Testis (tissue), 5 donors: ENCODE measurements at places on chromosomes 12 and 14. TPM values are rescaled to one million over a fixed set of nuclear protein-coding genes. Genes with fewer than 3 reads are reported as not detected.

TBC1D30 gene
- 8.3 TPM for total RNA-seq

NPFF gene
- total RNA-seq = 1.2 TPM

SIX1 gene
- total RNA-seq = 8.7 TPM

CHURC1 gene
- 55.7 TPM for total RNA-seq

LRR1 gene
- total RNA-seq = 35.8 TPM

SGPP1 gene
- 30.1 TPM for total RNA-seq

DIP2B gene
- 43.5 TPM for total RNA-seq

TBX3 gene
- 8.7 TPM for total RNA-seq

DDN gene
- total RNA-seq = 0.55 TPM

CRIP1 gene
- total RNA-seq = 3.0 TPM

PRIMA1 gene
- 3.4 TPM for total RNA-seq

L3HYPDH gene
- 63.2 TPM for total RNA-seq

ITPR2 gene
- 60.6 TPM for total RNA-seq

CEP170B gene
- 73.9 TPM for total RNA-seq

USP44 gene
- 14.2 TPM for total RNA-seq

MUCL1 gene
- total RNA-seq = 1.4 TPM

CMA1 gene
- not detected for total RNA-seq

COX14 gene
- total RNA-seq = 54.9 TPM

AKAP5 gene
- total RNA-seq = 0.50 TPM

AHSA1 gene
- total RNA-seq = 379 TPM

PTPN11 gene
- total RNA-seq = 49.4 TPM

RASSF8 gene
- 93.5 TPM for total RNA-seq

VCPKMT gene
- total RNA-seq = 10.2 TPM

ALDH1L2 gene
- 2.5 TPM for total RNA-seq

ETFBKMT gene
- total RNA-seq = 7.3 TPM

CD163L1 gene
- 14.1 TPM for total RNA-seq

IKBIP gene
- total RNA-seq = 7.4 TPM

CYP27B1 gene
- total RNA-seq = 3.9 TPM

ZBTB25 gene
- total RNA-seq = 21.3 TPM

MYO1H gene
- 3.7 TPM for total RNA-seq

DACT1 gene
- total RNA-seq = 24.0 TPM

DBX2 gene
- 2.8 TPM for total RNA-seq

KRT77 gene
- not detected for total RNA-seq
